ENCODE measurements at places on chromosomes 11 and 22.

- no peak for DNase-seq
Measured at GRCh38 chr11:69981119-69981784, 96.9 kb upstream of the ANO1 start.

DNA sequence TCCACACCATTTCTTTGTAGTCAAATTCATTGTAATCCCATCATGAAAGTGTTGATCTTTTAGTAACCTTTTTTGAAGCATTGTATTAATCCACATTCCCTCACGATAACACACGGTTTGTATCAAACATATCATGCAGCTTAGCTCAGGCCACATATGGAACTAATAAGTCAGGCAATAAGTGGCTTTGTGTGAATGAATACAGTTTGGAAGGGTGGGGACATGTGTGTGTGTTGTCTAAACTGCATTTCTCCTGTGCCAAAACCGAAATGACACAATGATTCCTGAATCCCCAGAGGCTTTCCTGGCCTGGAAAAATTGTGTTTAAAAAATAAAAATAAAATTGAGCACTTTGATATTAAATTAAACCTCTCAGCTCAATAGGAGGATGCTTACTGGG is 98.3 kb downstream of the WNT11 start:
- peak; percentile 8 for DNase-seq

- DNase-seq = no peak
Measured at GRCh38 chr22:44220727-44221680, 40.3 kb downstream of the PARVG start.

DNA sequence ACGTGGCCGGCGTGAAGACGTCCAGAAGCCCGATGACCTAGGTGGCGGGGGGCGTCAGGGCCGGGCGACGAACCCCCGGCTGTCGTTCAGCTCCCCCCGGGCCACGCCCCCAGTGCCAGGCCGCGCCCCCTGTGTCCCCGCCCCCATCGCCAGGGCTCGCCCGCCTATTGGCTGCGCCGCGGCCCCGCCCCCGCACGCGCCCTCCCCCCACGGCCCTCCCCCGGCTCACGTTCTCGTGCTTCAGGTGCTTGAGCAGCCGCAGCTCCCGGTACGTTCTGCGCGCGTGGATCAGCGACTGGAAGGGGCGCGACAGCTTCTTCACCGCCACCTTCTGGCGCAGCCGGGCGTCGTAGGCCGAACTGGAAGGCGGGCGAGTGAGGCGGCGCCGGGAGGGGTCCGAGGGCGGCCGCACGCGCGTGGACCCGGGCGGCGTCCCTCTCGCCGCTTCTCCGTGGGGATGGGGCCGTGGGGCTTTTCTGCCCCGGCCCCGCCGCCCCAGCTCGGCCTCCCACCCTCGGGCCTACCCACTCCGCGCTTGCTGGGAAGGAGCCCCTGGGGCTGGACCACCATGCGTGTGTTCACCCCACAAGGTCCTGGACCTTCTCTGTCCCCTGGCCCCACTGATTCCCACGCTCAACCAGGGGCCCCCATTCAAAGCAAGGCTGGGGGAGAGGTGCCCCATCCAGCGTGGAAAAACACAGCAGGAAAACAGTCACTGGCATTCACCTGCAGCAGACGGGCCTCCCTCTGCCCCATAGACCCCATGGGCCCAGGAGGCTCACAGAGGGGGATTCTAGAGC is 2.4 kb downstream of the MAPK11 start:
- no peak for DNase-seq

DNA sequence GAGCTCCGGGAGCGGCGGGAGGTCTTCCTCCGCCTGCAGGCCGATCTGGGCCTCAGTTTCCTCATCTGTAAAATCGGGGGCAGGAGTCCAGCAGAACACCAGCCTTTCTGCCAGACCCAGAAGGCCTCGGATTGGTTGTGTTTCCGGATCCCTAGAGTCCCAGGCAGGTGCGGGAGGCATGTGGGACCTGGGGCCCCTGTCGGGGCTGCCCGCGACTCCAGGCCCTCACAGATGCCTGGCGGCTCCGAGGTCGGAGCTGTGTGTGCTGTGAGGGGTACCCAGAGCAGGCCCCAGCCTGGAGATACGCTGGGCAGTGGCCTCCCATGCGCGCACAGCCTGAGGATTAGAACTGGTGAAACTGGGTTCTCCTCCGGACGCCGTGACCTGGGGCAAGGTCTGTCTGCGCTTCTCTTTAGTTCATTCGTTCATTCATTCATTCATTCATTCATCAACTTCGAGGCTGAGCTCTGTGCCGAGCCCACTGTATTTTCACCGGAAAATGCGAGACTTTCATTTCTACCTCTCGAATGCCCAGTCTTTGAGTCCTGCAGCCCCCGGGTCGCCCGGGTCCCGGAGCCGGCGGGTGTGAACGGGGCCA is 24.6 kb downstream of the FLRT1 start:
- no peak for DNase-seq

DNA sequence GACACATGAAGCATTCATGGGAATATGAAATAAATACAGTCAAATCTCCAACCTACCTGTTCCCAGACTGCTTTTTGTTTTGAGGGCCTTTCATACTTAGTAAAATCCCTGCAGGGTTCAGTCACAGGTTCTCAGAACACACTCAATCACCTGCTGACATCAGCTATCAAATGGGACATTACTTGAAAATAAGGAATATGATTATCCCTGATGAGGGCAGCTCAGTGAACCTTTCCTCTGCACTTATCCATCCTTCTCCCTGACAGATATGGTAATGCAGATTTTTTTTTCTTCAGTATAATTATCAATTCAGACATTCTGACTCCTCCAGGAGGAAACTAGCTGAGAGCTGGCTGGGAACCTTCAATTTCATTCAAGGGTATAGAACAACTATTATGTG is 1127.4 kb upstream of the CCDC90B start:
- DNase-seq = no peak

GRCh38 chr11:45155627-45156180 is 9.3 kb downstream of the PRDM11 start:
- DNase-seq = no peak

- no peak for DNase-seq
Measured at GRCh38 chr11:105861225-105861624, 160.8 kb downstream of the MSANTD4 start.

- no peak for DNase-seq
Measured at GRCh38 chr22:25366408-25366807, 147.0 kb downstream of the CRYBB2 start.
